Esophagus mucosa (tissue), 1 donor: ENCODE measurements at places on chromosomes 7 and 10.

DNA sequence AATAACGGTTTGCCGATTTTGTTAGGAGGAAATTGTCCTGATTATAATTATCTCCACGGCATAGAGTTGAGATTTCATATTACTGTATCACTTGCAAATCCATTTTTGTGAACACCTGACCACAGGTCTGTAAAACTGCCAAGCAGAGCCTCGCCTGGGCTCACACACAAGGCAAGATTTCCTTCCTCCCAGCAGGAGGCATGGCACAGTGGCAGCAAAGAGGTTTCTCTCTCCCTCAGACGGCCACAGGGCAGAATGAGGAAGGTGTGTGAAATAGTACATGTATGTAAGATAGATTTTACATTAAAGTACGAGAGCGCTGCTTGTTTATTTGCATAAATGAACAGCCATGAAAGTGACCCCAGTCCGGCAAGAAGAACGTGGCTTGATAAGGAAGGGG, 130.1 kb downstream of the CELF2 start:
- no peak for ATAC-seq

DNA sequence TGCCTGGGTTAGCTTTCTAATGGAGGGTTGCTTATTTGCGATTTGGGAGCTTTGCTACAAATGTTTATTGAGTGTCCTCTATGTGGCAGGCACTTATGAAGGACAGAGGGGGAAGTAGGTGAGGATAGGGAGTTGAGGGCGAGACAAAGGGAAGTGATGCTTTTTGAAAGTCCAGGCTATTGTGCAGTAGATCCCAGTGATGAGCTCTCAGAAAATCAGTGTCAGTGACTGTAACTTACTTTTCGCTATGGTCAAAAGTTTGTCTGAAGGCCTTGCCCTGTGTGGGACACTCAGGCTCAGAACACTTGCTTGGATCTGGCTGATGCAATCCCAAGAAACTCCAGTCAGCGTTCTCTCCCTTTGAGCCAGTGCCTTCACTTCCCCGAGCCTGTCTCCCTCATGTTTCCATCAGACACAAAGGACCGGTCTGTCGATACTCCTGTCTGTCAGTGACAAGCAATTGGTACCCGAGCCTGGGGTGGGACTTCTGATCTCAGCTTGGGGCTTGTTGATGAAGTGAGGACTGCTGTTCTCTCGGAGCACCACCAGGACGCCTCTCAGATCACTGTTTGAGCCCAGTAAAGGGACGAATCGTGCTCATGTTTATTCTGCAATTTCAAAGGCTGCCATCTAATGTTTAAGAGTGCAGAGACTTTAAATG, 63.1 kb upstream of the SORCS3 start:
- ATAC-seq, result no peak

- no peak for ATAC-seq
These were observed 227.1 kb downstream of the TEX36 start for GRCh38 chr10:125455855-125456254.

DNA sequence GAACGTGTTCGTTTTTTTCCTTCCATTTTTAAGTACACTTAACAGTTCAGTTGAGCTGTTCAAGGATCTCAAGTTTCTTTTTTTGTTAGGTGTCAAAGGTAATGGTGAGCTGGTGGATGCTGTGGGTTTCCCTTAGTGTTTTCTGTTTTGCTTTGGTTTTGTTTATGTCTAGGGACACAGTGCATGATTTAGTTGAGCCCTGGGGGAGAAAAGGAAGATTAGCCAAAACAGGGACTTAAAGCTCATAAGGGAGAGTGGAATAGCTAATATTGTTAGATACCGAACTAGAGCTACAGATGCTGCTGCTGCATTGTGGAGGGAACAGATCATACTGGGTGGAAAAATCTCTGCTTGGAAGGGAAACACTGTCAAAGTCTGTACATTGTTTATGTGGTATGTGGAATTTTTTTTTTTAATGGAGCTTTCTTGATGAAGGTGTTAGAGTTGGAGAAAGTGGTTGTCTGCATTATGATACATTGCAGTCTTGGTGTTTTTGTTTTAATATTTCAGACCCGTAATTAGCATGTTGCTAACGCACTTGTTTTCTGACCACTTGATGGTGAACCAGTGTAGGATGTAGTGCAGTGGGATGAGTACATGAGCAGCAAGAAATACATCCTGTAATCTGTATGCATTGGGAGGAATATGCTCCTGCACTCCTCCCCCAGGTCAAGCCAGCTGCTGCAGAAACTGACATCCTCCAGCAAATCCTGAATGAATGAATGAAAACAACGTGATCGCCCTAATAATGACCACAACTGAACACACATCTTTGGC, 2.1 kb downstream of the GLCCI1 start:
- ATAC-seq, result no peak
